Activated T-helper 1 cell treated with anti-CD3 and anti-CD28 coated beads, Interleukin-2, amount 50 U/mL, for 16 hours (primary cell): ENCODE measurements at places on chromosomes 16 and 17.

GRCh38 chr17:64615028-64615677 lies 47.0 kb downstream of the SMURF2 start:
- no peak for DNase-seq

GRCh38 chr16:85690469-85691064 lies 1.8 kb upstream of the GINS2 start:
- DNase-seq, result no peak

DNA sequence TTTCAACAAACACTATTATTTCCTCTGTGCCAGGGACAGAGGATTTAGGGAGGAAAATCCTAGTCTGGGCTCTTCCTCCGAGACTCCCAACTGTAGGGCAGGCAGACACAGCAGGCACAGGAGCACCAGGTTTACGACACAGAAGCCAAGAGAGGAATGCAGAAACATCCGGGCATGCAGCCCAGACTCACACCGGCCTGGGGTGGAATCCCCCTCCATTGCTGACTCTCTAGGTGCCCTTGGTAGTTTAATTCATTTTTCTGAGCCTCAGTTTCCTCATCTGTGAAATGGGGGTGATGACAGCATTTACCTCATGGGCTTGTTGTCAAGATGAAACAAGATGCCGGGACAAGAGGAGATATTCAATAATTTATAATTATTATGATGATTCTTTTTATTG lies 14.9 kb downstream of the CA4 start:
- no peak for DNase-seq

GRCh38 chr17:32277284-32277683 lies 11.7 kb downstream of the RHBDL3 start:
- DNase-seq, result no peak

- DNase-seq, result no peak
Observed at GRCh38 chr16:13120557-13120956, 219.2 kb downstream of the SHISA9 start.

DNA sequence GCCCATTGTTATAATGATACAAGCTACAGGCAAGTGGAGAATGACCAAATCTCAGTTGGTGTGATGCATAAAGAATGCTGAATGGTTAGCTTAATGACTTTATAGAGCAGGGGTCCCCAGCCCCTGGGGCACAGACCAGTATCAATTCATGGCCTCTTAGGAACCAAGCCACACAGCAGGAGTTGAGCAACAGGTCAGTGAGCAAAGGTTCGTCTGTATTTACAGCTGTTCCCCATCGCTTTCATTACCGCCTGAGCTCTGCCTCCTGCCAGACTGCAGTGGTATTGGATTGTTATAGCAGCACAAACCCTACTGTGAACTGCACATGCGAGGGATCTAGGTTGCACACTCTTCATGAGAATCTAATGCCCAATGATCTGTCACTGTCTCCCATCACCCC lies 114.0 kb upstream of the ZFHX3 start:
- DNase-seq, result no peak
